ENCODE measurements at places on chromosomes 11 and 22.

DNA sequence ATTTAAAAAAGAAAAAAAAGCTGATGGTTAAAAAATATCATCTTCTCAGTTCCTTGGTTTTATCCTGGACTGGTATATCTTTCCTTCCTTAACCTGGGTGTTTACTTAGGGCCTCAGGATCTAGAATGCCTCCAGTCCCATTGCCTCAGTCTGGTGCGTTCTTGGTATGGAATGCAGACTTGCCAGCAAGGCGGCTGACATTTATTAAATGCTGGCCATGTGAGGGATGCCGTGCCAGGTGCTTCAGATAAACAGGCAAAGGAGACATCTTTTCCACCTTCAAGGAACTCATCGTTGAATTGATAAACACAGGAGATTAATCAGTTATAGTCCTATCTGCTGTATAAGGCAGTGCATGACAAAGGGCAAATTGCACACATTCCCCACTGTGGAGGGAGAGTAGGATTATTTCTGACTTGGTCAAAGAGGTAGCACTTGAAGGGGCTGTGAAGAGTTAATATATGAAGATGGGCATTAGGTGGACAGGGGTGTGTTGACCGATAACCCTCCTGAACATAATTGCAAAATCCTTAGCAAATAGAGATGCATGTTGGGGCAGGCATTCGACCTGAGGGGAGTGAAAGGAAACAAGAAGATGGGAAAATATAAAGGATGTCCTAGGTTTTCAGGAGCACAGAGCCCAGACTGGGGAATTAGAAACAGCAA, 54.4 kb downstream of the ALX4 start:
- DNase-seq: no peak

- DNase-seq: no peak
These were observed 542 bp downstream of the HPS4 start for GRCh38 chr22:26483043-26483438.

GRCh38 chr22:39574779-39575551, 4.4 kb downstream of the CACNA1I start:
- no peak for DNase-seq

DNA sequence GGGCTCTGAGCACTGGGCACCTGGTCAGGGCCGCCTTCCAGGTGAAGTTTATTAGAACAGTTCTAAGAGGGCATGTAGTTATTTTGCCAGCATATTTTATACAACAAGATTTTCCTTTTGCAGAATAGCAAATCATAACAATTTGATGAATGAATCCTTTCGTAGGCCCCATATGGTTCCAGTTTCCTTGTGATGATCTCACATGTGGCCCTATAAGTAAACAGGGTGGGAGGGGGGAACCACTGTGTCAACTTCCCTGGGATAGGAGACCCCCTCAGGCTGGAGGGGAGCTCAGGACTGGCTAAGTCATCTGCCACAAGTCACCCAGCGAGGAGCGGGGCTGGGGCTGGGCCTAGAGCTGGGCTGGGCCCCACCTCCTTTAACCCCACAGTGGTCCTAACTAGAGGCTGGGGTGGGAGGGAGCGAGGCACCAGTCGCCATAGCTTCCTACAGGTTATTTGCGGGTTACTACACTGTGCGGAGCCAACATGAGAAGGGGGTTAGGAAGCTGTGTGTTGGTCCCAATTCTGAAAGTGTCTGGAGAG, 4.2 kb downstream of the FBLN1 start:
- DNase-seq: no peak

DNA sequence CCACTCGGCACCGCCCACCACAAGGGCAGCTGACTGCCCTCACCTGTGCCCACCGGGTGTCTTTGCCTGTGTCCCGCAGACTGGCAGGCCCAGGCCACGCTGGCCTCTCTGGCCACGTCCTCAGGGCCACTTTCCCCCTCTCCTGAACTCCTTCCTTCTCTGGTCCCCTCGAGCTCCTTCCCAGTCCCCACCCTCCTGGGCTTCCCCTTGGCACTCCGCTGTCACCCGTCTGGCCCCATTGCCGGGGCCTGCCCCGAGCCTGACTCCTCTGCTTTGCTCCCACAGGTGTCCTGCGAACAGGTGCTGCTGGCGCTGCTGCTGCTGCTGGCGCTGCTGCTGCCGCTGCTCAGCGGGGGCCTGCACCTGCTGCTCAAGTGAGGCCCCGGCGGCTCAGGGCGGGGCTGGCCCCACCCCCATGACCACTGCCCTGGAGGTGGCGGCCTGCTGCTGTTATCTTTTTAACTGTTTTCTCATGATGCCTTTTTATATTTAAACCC, 14.2 kb downstream of the MCAT start:
- DNase-seq: peak; percentile 78

GRCh38 chr11:12846786-12847615, 162.1 kb upstream of the RASSF10 start:
- DNase-seq: no peak

GRCh38 chr22:24957043-24957442, 4.5 kb downstream of the KIAA1671 start:
- no peak for DNase-seq

DNA sequence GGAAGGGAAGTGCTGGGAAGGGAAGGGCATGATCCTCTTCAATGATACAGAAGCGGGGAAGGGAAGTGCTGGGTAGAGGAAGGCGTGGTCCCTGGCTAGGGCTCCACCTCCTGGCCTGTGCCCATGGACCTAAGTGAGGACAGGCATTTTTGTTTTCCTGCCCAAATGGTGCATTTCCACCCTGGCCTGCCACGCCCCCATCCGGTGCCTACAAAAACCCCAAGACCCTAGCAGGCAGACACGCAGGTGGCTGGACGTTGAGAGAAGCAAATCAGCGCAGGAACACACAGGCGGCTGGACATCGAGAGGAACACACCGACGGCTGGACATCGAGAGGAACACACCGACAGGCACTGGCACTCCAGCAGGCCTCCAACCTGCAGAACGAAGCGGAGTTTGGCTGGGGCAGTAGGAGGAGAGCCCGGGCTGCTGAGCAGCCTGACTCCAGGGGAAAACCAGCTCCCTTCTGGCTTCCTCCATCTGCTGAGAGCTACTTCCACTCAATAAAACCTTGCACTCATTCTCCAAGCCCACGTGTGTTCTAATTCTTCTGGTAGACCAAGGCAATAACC, 628.3 kb downstream of the BUD13 start:
- DNase-seq: no peak

DNA sequence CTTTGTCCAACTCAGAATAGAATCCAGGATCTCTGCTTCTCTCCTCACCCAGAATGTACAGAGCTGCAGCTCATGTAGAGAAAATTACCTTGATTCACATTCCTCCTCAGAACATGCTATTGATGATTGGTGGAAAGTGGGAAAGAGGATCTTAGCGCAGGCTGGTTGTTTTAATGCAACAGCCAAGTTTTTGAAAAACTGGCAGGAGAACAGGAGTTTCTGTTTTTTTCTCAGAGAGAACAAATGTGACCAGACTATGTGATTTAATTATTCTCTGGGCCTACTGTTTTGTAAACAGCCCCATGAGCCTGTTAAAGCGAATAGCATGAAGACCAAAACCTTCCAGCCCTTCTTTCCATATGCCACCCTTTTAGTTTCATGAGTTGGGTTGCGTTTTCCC, 19.1 kb upstream of the IL18BP start:
- no peak for DNase-seq

DNA sequence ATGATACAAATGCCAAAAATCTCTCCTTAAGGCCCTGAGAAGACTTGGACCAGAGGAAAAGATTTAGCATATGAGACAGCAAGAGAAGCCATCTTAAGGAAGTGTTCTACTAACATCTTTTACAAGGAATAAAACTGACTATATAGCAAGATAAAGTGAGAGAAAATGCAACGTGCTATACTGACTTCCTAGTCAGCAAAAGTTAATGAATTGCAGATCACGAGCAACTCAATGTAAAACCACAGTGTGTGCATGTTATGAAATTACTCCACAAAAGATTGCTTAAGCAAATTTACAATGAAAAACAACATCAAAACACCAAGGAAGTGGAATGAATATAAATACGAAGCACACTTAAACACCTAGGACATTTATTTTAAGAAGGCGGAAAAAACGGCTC, 187.5 kb downstream of the CADM1 start:
- DNase-seq: no peak

DNA sequence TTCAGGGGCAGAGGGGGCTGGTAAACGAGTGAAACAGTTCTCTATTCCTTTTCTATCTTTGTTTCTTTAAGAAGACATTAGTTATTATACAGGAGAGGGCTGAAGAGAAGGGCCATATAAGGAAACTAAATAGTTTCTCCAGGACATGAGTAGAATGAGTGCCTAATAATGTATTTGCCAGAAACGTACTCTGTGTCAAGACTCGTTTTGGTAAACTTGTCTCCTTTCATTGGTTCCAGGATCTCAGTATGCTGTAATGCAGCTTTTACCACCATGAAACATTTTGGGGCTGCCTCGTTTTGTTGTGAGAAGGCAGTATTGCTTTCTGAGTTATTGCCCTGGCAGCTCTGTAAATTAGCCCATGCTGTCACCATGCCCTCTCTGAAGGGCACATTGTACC, 51.7 kb downstream of the POLD3 start:
- DNase-seq: no peak

DNA sequence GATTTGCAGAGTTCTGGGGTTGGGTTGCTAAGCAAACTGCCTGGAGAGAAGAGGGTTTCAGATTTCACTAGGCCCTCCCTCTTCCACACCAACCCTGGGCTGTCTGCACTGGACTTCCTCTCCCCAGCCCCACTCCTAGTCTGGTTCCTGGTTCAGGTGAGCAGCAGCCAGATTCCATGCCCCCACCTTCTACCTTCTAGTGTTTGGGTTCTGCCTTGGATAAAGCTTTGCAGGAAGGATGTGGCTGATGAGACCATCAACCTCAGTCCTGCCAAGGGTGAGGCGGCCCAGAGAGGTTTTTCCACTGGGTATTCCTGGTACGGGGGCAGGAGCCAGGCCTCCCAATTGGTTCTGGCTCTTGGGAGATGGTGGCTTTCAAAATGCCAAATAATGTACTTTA, 68.3 kb downstream of the BCR start:
- DNase-seq: peak; percentile 57

Measured in NCI-H510A (cell line).